ENCODE measurements at places on chromosomes 2 and 18.

- no peak for DNase-seq
These were observed 33.9 kb upstream of the SEMA4C start for GRCh38 chr2:96903815-96904214.

GRCh38 chr2:11326677-11327211 is 17.7 kb downstream of the ROCK2 start:
- DNase-seq: no peak

DNA sequence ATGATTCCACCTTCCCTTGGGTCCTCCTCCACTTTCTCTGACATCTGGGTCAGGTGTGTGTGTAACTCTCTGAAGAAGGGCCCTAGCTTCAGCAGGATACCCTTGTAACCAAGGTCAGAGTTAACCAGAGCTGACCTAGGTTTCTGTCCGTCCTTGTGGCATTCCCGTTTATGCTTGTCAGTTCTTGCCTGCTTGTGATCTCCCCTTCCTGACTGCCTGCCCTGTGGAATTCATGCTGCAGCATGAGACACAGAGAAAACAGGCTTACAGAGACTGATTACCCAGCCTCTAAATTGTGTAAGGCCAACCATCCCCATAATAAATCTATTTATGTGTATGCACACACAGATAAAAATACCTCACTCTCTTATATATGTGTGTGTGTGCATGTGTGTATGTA is 22.8 kb downstream of the NXPH2 start:
- no peak for DNase-seq

DNA sequence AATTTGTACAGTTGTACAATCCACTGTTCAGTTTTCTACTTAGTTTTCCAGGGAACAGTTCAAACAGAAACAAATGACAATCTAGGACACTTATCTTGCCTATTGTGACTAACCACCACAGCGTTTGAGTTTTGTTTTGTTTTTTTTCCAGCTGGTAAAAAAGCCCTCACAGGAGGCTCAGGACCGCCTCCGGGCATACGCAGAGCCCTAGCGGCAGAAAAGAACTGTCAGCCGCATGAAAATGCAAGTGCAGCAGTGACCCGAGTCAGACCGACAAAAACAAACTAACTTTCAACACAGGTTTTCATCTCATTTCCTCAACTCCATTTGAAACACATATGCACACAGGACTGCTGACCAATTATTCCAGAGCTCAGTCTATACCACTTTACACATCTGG is 68.6 kb downstream of the STEAP3 start:
- DNase-seq: peak; percentile 20

- DNase-seq: no peak
These were observed 8.9 kb downstream of the EPC2 start for GRCh38 chr2:148653437-148653836.

- no peak for DNase-seq
These were observed 34.9 kb downstream of the ATP9B start for GRCh38 chr18:79104137-79104536.

- DNase-seq: no peak
These were observed 313.8 kb upstream of the HS6ST1 start for GRCh38 chr2:128632501-128632800.

GRCh38 chr2:19176977-19177376 is 181.4 kb downstream of the OSR1 start:
- peak; percentile 38 for DNase-seq

DNA sequence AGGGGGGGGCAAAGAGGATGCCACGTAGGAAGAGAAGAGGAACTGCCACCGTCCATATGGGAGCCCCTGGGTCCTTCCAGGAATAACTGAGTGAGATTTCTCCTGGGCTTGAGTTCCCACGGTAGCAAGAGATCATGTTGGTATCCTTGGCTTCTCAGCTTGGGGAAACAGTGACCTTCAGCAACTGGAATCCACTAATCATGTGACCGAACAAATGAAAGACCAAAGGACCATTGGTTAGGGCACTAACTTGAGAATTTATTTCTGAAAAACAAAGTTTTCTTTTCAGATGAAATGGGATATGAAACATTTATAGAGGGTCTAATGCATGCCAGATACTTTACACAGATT is 259.4 kb upstream of the ID2 start:
- peak; percentile 46 for DNase-seq

GRCh38 chr2:130827502-130828251 is 9.0 kb upstream of the ARHGEF4 start:
- peak; percentile 78 for DNase-seq

DNA sequence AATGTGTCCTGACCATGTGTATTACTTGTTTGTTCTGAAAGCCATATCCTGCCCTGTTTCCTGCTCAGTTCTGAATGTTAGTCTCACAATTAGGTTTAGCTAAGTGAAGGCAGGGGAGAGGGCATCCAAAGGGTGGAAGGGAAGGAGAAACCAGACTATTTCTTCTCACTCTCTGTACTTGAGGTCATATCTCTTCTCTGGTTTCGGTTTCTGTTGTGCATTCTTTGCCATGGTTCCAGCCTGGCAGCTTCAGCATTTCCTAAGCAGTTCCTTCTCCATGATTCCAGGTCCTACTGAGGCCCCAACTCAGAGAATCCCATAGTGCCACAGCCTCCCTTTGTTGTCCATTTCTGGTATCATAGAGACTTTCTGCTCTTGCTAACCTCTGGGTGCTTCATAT is 40.3 kb upstream of the HNMT start:
- DNase-seq: no peak

DNA sequence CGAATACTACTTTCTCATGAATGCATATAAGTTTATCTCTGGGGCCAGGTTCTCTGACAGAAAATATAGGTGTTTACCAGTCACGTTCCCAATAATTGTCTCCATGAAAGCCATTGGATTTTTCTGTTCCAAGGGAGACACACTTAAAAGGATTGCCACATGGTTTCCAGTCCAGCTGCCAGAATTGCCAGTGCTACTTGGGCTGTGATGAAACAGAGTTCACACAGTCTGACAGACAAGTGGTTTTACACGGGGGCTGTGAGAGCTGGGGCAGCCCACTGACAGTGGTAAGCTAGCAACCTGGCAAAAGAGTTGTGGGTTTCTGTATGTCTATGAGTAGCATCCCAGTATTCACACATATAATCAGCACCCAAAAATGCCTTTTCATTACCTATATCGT is 27.7 kb upstream of the ATRAID start:
- DNase-seq: peak; percentile 26

- peak; percentile 2 for DNase-seq
These were observed 814.9 kb upstream of the NRXN1 start for GRCh38 chr2:51846796-51847195.

DNA sequence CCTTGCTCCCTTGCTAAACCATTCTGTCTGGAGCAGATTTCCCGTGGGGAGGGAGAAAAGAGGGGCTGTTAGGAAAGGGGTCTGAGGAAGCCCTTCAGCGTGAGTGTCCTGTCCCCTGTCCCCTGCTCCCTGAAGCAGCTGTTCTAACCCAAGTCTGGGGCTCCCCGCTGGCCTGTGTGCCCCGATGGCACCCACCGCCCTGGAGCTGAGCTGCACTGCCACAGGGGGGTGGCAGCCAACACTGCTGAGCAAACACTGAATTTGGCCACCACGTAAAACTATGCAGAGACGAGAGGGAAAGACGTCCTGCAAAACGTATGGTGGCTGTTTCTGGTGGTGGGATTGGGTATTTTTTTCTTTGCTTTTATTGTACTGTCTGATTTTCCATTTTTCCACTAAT is 17.9 kb downstream of the KCNG2 start:
- DNase-seq: no peak

- DNase-seq: no peak
These were observed 86.3 kb downstream of the ALPK2 start for GRCh38 chr18:58542426-58543159.

- no peak for DNase-seq
These were observed 25.9 kb downstream of the SMAD7 start for GRCh38 chr18:48924630-48925490.

DNA sequence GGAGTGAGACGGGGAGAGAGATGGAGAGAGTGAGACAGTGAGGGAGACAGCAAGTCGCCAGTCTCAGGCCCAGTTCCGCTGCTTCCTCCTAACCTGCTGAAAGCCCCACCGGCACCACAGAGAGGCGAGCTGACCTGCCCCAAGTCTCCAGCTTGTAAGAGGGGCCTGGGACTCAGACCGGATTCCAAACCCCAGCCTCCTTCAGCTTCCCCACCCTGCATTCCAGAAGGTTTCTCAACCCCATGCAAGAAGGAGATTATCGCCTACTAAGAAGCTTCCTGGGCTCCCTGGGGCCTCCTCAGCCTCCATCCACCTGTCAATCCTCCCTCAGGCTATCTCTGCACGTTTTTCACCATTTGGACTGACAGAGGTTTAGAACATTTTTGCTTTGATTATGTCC is 173.1 kb upstream of the RAB6C start:
- DNase-seq: no peak

DNA sequence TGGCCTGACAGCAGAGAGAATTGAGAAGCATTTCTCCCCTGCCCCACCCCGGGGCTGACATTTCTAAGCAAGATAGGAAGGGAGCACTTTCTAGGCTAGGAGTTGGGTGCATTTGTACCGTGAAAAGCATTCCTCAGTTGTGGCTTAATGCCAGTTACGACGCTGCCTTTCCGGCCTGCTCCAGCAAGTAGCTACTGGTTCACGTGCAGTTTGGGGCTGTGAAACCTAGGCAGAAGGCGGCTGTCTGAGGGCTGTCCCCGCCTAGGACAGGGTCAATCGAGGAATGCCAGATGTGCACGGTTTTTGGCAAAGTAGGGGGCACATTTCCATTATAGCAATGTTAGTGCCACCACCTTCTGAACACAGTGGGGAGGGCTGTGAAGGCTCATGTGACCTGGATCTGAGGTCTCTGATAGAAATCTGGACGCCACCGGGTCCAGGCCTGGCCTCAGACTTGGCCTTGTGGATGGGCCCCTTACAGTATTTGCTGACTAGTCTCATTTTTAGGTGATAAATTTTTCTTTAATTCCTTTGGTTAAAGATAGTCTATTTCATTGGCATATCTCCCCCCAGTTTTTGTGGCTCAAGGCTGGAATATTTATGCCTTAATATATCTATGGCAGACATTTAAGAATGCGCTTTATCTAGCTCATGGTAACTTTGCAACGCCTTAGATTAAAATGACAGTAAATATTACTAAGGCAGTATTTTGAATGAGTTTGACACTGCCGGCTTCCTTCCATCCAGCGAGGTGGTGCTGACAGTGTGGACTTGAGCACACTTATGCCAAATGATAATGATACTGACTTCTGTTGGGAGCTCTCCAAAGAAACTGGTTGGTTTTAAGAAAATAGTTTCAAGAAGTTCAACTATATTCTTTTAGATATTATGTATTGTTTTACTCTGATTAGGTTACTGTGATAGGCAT is 78.7 kb downstream of the LPIN1 start:
- DNase-seq: no peak

- no peak for DNase-seq
These were observed 361.9 kb upstream of the CHST9 start for GRCh38 chr18:27546991-27547390.

GRCh38 chr2:14635391-14635871 is 2.9 kb downstream of the LRATD1 start:
- peak; percentile 54 for DNase-seq

- DNase-seq: no peak
These were observed 594 bp downstream of the FAM161A start for GRCh38 chr2:61853086-61853846.

GRCh38 chr2:11983870-11984269 is 237.4 kb downstream of the LPIN1 start:
- DNase-seq: no peak

GRCh38 chr18:43277164-43277600 is at the start of gene SYT4:
TSS of gene SYT4 (minus strand) at chr18:43277490. CDS start at chr18:43277281, 209 bp downstream.
- DNase-seq: peak; percentile 52

DNA sequence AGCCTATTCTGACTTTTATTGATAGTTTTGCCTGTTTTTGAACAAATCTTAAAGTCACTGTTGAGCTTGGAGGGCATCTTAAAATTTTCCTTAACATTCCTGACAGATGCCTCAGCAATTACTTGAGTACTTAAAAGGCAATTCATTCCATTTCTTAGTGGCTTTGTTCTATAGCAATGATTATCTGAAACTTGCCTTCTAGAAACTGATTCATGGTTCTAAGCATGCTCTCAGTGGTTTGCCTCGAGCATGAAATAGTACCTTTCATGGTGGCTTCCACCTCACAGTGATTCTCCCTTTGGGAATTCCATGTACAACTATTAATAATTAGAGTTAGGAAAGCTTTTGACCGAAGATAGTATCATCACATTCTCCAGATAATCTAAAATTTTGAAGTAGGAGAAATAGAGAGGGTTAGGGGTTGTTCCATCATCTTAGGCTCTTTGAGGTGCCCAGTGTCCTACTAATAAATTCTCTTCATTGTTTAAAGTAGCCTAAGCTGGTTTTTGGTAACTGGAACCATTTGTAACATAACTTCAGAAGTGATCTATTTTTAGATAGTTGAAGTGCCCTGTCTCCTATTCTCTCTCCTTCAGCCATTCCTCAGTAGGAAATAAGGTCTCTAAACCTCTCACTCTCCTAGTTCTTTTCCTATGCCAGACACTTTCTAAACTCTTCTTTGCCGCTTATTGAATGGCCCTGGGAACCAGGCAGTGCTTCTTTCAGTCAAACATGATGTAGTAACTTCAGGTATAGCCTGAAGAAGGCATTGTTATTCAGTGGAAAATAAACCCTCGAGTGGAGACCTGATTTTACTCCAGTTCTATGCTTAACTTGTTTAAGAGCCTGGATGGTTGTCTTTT is 156.1 kb downstream of the HAUS1 start:
- peak; percentile 86 for DNase-seq

Measured in fibroblast of skin of scalp (primary cell).